ENCODE measurements at places on chromosomes 6 and 20.
A peak's percentile ranks its signal among the peaks of the same experiment; 100 is the strongest.

DNA sequence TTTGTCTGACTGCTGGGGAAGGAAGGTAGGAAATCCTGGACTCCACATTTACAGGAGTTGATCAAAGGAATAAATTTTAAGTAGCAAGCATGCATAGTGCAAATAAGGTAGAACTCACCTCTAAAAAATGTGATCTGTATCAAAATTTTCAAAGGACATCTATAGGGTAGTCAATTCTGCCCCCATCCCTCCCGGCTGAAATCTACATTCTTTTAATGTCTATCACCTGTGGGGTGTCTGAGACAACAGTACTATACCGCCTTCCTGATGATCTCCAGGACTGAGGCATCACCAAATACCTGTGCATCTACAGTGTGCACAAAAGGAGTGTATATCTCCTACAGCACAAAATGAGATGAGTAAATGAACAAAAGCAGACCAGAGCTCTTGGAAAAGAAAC, 19.9 kb downstream of the CPNE1 start:
- no peak for DNase-seq

- DNase-seq, result no peak
Measured at GRCh38 chr6:158649289-158650143, at the start of gene SYTL3. Gene SYTL3, plus strand, starts transcription at chr6:158650054. Its CDS starts 13,215 bp downstream, at chr6:158663269.

DNA sequence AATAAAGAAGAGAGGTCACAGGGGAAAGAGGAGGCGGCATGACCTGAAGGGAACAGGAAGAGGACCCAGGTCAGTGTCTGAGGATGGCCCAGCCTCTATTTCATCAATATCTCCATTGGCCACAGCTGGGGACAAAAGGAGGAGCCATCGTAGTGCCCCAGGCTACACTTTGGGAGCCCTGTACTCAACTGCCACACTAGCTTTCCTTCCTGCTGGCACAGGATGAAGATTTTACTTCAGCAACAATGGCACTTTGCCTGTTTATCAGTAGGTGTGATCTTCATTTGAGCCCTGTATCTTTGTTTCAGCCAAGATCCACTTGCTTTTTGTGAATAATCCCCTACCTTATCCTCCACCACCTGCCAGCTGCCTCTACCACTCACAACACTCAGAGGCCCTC, 35.4 kb upstream of the RCAN2 start:
- no peak for DNase-seq

GRCh38 chr6:106141441-106142237, 55.5 kb downstream of the PRDM1 start:
- no peak for DNase-seq

- DNase-seq, result no peak
Measured at GRCh38 chr20:25072226-25072811, 9.6 kb downstream of the VSX1 start.

DNA sequence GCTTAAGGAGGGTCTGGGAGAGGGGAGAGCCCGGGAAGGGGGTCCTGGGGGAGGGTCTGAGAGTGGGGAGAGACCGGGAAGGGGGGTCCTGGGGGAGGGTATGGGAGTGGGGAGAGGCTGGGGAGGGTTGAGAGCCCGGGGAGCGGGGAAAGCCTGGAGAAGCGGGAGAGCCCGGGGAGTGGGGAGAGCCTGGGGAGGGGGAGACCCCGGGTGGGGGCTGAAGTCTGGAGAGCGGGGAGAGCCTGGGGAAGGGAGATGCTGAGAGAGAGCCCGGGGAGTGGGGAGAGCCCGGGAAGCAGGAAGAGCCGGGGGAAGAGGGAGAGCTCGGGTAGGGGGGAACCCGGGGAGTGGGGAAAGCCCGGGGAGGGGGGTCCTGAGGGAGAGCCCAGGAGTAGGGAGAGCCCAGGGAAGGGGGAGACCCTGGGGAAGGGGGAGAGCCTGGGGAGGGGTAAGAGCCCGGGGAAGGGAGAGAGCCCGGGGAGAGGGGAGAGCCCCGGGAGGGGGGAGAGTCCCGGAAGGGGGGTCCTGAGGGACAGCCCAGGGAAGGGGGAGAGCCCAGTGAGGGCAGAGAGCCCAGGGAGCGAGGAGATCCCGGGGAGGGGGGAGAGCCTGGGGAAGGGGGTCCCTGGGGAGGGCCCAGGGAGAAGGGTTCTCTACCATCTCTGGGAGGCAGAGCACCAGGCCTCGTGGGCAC, 148.5 kb downstream of the SYNDIG1 start:
- DNase-seq, result no peak

- DNase-seq, result no peak
Measured at GRCh38 chr6:143485967-143486366, 25.6 kb downstream of the FUCA2 start.

DNA sequence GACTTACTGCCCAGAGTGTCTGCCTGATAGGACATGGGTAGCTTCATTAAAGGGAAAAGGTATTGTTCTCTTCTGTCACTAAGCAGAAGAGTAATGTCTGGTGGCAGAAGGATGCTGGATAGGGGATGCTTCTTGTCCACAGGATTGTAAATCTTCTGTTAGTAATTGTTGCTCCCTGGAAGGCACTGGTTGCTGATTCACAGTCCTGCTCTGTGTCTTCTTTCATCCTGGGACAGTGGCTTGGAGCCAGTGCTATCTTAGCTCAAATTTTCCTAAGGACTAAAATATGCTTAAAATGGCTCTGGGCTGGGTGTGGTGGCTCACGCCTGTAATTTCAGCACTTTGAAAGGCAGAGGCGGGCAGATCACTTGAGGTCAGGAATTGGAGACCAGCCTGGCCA, 48.0 kb downstream of the SYTL3 start:
- DNase-seq, result no peak

DNA sequence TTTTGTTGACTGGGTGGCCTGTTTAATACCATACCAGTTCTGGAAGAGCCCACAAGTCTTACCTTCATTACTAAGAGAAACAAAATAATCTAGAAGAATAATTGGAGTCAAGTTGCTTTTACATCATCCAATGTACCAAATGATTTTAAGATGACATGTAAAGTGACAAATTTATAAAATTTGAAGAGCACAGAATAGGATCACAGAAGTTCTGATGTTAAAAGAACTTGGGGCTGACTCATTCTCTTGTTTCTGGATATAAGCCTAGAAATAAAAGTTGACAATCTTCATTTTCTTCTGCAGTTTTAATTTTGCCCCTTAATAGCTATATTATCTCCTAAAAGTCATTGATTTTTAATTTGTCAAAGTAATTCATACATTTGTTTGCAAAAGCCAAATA, 317.5 kb upstream of the MARCKS start:
- DNase-seq, result no peak

- DNase-seq, result peak; percentile 55
Measured at GRCh38 chr6:27867051-27867944, 44.9 kb downstream of the OR2B2 start.

DNA sequence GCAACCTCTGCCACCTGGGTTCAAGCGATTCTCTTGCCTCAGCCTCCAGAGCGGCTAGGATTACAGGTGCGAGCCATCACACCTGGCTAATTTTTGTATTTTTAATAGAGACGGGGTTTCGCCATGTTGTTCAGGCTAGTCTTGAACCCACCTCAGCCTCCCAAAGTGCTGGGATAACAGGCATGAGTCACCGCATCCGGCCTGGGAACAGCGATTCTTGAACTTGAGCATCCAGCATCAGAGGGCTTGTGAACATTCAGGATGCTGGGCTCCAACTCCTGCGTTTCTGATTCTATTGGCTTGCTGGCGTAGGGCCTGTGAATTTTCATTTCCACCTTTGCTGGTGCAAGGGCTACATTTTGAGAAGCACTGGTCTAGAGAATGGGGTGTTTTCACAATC, 24.5 kb upstream of the PIM1 start:
- DNase-seq, result no peak

- no peak for DNase-seq
Measured at GRCh38 chr6:40845553-40845952, 193.5 kb downstream of the UNC5CL start.

DNA sequence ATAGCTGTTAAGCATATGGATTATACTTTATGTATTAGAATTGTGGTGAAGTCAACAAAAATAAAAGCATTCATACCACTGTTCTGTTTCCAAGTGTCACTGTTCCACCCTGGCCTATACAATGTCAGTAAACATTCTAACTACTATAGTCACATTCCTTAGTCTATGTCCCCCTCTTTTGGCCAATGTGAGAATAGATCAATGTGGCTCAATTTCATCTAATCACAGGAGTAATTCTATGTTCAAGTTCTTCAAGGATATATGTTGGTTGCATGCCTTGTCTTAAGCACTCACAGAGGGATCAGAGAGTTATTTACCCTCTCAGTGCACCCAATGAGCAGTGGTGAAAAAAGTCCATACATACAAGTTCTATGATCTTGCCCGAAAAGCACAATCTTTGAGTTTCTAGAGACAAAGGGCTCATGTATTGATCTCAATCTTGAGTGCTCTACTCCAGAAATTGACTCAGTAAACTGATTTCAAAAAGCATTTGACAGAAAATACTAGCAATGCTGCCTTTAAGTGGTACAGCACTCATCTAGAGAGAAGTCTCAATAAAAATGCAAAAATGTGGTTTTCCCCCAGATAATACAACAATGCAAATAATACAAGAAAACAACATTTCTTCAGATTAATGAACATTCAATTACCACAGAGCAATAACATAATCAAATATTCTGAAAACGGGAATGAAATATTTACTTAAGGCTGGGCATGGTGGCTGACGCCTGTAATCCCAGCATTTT, 16.5 kb downstream of the SMLR1 start:
- DNase-seq, result no peak

GRCh38 chr6:14664621-14665315, 547.2 kb downstream of the CD83 start:
- no peak for DNase-seq

DNA sequence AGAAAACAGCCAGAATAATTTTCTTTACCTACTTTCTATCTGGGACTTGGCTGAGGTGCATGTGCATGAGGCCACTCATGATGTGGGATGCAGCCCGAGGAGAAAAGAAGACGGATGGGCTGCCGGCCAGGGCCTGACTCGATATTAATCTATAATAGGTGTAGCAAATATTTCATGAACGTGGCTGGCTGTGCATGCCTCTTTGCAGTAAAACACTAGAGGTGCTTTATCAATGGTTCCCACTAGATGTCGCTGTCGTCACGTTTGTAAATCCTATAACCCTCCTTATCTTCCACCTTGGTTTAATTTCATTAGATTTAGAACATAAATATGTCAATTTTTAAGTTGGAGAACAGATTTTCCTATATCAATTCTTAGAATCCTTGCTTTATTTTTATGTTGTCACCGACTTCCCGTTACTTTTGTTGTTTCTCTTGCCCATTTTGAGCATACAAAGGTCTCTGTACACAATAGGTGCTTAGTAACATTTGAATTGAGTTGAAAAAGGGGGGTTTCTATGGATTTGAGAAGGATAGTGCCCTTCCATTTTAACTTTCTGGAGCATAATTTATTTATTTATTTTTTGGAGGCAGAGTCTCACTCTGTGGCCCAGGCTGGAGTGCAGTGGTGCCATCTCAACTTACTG, 19.6 kb upstream of the FERMT1 start:
- peak; percentile 44 for DNase-seq

Data from NCI-H1092 (cell line).